LHCN-M2 (cell line): ENCODE measurements at places on chromosomes 2 and 18. TPM values are rescaled to one million over a fixed set of nuclear protein-coding genes. Genes with fewer than 3 reads are reported as not detected.

- peak; percentile 54 for DNase-seq
Observed at GRCh38 chr2:156947261-156947660, 310.2 kb upstream of the GALNT5 start.

- no peak for DNase-seq
Observed at GRCh38 chr2:85514323-85514722, 24.6 kb upstream of the MAT2A start.

DNA sequence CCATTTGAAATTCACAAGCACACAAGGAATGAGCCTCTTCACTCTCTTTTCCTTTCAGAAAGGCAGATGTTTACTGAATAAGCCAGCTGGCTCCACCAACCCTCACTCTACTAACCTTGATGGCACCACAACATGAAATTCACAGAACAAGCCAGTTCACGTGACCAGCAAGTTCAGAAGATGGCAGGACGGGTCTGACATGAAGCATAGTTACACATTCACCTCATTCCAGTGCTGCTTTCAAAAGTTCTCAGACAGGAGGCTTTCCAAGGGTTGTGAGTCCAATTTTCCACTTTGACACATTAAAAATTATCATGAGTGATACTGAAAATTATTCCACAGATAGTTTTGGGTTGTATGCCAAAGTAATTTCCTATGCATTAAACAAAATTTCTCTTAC lies 74.2 kb upstream of the MBOAT2 start:
- DNase-seq: no peak

- no peak for DNase-seq
Observed at GRCh38 chr18:57410749-57411148, 24.4 kb upstream of the ONECUT2 start.

- peak; percentile 78 for DNase-seq
Observed at GRCh38 chr18:44149706-44150105, 531.0 kb upstream of the SETBP1 start.

- DNase-seq: peak; percentile 80
Observed at GRCh38 chr2:233892793-233893192, 24.4 kb upstream of the TRPM8 start.

DNA sequence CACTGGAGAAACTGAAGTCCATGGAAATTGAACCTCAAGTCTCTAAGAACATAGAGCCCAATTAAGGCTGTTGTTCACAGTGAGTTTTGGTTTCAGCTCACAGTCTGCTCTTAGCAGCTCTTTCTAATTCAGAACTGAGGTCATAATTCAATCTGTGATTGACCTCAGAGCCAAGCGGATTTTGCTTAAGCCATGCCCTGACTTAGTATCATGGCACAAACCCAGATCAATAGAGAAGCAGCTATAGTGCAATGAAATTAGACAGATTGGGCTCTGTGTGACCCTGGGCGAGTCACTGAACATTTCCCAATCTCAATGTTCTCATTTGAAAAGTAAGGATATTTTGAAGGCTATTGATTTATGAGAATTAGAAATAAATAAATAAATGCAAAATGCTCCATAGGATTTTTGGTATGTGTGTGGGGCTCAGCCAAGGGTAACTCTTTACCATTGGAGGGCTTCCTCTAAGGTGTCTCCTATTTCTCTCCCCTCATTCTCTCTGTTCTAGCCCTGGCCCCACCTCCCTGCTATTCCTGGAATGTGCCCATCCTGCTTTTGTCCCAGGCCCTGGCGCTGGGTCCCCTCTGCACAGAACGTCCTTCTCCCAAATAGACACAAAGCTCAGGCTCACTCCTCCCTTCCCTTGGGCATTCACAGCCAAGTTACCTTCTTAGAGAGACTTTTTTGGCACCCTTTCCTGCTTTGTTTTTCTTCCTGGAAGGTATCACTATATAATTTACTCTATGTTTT lies 239.6 kb downstream of the LPIN1 start:
- DNase-seq: no peak

DNA sequence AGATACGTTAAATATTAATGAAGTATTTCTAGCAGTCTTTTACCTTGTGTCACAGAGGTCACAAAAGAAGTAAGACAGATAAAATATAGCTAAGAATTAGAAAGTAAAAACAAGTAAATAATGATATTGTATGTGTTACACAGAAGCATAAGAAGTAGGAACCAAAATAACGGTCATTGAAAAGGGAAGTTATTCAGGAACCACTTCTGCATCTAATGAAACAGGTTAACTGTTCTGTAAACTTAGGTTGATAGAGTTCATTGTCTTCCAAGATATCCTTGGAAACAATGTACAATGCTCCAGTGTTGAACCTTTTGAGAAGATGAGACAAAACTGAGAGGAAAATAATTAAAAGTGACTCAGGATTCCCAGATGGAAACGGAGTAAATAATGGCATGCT lies 57.1 kb upstream of the CD302 start:
- no peak for DNase-seq

DNA sequence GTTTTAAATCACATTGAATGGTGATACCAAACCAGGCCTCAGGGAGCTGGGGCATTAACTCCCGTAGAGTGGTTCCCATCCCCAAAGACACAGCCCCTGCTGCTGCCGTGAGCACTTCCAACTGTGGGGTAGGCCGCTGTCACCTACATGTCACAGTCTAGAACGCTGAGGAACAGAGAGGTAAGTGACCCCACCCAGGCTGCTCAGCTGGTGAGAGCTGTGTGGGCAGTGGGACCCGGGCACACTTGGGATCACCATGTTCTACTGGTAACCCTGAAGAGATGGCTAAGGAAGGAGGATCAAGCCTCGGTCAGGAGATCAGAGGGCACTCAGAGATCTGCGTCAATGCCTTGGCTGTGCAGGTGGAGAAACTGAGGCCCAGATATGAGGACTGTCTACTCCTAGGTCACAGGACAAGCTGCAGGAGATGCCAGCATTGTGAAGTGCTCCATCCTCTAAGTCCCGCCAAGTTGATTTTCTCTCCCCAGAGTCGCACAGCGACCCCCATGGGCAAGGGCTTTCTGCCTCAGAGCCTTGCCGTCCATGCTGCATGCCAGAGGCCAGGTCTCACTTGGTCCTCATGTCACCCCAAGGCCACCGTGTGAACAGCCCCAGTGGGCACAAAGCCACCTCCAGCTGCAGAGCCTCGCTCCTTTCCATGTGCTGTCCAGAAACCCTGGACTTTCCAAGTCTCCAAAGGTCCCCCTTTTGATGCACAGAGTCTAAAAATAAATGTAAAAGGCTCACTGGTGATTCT lies 144.2 kb upstream of the OTOS start:
- no peak for DNase-seq

GRCh38 chr2:212242724-212243123 lies 295.9 kb downstream of the ERBB4 start:
- DNase-seq: no peak

DNA sequence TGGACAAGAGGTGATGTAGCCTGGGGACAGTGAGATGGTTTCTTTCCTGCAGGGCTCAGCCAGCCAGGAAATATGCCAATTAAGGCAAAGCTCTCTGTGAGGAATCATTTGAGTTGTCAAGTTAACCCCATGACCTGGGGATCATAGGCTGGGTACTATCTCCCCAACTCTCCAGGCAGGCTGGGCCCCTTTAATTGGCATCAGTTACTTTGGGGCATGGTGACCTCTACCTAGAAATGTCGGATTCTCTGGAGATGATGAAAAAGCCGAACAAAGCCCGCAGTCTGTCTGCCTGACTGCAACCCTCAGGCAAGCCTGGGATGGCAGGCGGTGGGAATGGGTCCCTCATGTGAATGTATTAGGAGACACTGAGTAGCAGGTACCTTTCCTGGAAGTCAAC lies 193.5 kb upstream of the SMAD2 start:
- no peak for DNase-seq

DNA sequence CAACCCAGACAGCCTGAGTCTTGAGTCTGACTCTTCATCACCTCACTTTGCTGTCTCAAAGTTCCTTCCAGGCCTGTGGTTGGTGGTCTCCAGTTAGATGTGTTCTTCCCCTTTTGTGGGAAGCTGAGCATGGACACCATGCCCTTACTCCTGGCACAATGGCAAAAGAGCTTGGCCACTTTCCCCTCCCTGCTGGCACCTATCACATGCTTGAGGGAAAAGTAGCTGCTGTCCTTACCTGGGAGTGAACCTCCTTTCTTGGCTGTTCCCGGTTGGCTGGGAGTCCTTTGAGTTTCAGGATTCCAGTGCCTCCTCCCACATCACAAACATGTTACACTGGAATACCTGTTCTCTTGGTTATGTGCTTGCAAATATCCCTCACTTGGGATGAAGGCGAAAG lies 97.8 kb downstream of the GATA6 start:
- no peak for DNase-seq

Gene DGKD
- 9.8 and 13.0 TPM in 2 replicates for total RNA-seq

Gene ZBTB7C
- total RNA-seq: 0.06 and 0.17 TPM in 2 replicates

Gene DOK1
- total RNA-seq: 25.1 and 33.5 TPM in 2 replicates

Gene PIEZO2
- 3.3 and 10.4 TPM in 2 replicates for total RNA-seq

Gene ZAP70
- total RNA-seq: 0.40 TPM in 1 of 2 replicates, not detected in the other

Gene INSIG2
- 13.5 and 16.6 TPM in 2 replicates for total RNA-seq

Gene MARCHF4
- 1.9 and 2.7 TPM in 2 replicates for total RNA-seq
